Renal cortex interstitium (tissue), 15 donors: ENCODE measurements at places on chromosomes 12 and 14.

DNA sequence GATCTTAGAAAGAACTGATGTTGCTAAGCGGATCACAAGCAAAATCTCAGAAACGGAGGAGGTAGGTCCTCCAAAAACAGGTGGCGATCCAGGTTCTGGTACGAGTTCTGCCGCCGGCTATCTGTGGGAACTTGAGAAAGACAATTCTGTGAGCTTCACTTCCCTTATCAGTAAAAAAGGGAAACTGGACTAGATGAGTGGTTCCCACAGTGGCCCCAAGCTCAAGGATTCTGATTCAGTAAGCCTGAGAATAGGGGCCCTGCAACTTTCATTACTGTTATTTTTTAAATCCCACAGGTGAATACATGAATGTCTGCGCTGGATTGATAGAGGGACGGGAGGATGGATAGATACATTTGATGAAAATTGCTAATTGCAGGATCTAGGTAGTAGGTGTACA is 160.2 kb downstream of the PPM1H start:
- DNase-seq, result no peak

DNA sequence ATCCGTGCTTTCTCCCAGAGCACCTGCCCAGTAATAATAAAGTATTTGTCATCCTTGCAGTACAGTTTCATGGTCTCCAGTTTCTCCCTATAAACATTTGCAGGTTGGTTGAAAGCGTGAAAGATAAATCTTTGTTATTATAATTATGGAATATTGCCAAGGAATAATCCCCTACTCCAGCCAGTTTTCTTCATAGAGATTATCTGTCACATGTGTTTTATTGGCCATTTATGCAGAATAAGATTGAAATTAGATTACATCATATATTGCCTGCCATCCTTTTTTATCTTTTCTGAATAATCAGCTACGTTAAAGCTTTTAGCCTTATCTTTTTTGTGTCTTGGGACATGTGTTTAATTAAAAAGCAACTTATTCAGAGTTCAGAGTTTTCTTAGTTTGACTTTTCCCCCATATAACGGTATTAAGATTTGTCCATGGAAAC is 168.0 kb downstream of the KICS2 start:
- DNase-seq, result no peak

GRCh38 chr12:105449431-105449830 is 118.9 kb downstream of the C12orf75 start:
- DNase-seq, result no peak

- no peak for DNase-seq
Measured at GRCh38 chr14:62103464-62103863, 341.2 kb downstream of the SNAPC1 start.

DNA sequence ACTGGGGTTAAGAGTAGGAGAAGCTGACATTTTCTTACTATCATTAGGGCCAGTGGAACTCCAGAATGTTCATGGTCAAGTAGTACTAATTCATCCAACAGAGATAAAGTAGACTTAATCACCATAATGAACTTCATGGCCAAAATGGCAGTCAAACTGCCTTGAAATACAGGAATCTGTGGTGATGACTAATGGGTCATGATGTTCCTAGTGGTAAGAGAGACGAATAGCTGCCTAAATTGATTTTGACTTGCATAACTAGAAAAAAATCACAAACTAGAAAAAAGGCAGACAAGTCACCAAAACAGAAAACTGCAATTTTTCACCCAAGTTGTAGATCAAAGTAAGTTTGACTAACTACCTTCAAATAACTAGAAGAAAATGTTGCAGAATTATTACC is 138.5 kb downstream of the MGAT4C start:
- DNase-seq, result no peak

GRCh38 chr12:76927170-76927784 is 48.5 kb upstream of the CSRP2 start:
- no peak for DNase-seq

- no peak for DNase-seq
Measured at GRCh38 chr14:32345311-32345791, 16.3 kb downstream of the AKAP6 start.

- DNase-seq, result no peak
Measured at GRCh38 chr14:104444159-104445030, 135.2 kb upstream of the C14orf180 start.
